Activated naive CD8-positive, alpha-beta T cell treated with anti-CD3 and anti-CD28 coated beads for 36 hours (primary cell): ENCODE measurements at places on chromosomes 3 and 15. TPM values are rescaled to one million over a fixed set of nuclear protein-coding genes. Genes with fewer than 3 reads are reported as not detected.

- peak; percentile 1 for DNase-seq
Measured at GRCh38 chr15:95929232-95929846, 401.2 kb upstream of the NR2F2 start.

The CD86 gene
- total RNA-seq = 0.08 TPM

DNA sequence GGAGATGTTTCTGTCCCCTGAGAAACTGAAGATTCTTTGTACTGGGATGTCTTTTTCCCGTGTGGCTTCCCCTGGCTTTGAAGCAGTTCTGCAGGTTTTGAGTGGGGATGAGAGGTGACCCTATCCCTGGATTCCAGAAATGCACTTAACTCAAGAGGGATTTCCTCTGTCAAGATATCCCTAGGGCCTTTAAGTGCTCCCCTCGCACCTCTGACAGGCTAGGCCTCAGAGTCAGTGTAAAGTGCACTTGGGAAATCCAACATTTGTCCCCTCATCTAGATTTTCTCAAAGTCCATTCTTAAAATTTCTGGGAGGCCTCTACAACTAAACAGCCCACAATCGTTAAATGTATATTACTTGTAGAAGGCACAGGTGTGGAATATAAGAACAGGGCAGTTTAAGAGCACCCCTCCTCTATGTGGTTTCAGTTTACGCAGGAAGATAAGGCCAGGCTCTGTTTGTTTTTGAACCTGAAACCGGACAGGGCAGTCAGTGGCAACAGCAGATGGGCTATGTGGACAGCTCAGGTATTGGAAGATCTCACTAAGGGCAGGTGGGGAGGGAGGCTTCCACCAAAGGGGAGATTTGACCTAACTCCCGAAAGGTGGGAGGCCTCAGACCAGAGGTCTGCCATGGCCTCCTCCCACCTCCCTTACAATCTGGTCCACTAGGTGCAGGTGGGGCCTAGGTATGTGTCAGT is 4.8 kb downstream of the C3orf52 start:
- DNase-seq = no peak

DNA sequence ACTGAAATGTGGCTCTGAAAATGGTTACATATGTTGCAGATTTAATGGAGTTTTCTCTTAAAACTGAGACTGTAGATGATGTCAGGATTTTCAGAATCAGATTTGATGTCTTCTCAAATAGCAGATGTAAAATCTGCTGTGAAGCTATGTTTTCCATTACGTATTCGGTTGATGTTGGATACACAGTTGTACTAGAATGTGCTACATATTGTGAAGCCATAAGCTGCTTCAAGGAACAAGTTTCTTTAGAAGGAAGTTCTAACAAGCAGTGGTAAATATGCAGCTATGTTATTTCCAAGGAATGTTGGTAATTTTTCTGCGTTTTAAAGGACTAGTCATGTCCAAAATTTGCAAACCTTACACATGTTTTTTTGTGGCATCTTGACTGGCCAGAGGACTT is 197.7 kb downstream of the RBMS3 start:
- DNase-seq = no peak

- no peak for DNase-seq
Measured at GRCh38 chr3:32373844-32374243, 17.8 kb upstream of the CMTM7 start.
